Activated T-cell treated with anti-CD3 and anti-CD28 coated beads, Interleukin-2, amount 50 U/mL, for 24 hours (primary cell): ENCODE measurements at places on chromosomes 6 and 20.

DNA sequence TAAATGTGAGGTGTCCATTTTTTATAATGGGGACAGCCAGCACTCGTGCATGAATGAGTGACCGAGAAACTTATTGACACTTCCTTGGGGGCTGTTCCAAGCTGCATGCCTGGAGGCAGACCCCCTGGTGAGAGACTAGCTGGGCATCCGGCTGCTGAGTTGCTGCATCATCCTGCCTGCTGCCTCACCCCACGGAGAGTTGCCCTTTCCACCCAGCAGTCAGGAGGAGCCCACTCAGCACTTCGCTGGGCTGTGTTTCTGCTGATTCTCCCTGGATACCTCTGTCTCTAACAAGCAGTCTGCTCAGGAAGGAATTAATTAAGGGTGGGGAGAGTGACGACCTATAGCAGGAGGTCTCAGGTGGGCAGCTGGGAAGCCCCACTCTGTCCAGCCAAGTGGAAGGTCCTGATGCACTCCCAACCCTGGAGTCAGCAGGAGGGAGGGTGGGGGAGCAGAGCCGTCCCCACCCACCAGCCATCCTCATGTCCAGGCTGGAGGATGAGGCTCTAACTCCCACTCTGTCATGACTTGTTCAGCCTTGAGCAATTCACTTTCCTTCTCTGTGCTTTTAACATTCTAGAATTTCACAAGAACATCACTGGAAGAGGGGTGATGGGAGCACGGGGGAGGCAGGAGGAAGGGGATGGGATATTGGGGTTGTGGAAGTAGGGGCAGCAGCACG lies 177.3 kb downstream of the LRFN2 start:
- H3K4me3 ChIP-seq, result no peak overlapping the region
- H3K27ac ChIP-seq, result no peak overlapping the region
- H3K36me3 ChIP-seq, result no peaks in the 10 kb centered on the region
- H3K4me1 ChIP-seq, result peaks cover 1% of the 10 kb centered on the region

DNA sequence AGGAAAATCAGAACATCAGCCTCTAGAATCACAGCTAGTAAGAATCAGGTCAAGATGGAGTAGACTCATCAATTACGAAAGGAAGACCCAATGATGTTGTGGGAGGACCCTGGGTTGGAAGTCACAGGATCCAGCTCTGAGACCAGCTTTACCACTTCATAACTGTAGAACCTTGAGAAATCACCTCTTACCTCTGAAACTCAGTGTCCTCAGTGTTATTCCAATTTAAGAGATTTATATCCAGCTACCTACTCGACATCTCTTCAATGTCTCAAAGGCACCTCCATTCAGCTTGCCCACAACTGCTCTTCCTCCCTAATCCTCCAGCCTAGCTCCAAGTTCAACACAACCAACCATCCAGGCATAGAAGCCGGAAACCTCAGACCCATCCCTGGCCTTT lies 16.3 kb downstream of the MRPL14 start:
- no peak overlapping the region for H3K4me3 ChIP-seq
- peak overlapping the region; percentile 56 for H3K27ac ChIP-seq
- H3K36me3 ChIP-seq, result peaks cover 91% of the 10 kb centered on the region
- H3K27me3 ChIP-seq, result no peaks in the 10 kb centered on the region

DNA sequence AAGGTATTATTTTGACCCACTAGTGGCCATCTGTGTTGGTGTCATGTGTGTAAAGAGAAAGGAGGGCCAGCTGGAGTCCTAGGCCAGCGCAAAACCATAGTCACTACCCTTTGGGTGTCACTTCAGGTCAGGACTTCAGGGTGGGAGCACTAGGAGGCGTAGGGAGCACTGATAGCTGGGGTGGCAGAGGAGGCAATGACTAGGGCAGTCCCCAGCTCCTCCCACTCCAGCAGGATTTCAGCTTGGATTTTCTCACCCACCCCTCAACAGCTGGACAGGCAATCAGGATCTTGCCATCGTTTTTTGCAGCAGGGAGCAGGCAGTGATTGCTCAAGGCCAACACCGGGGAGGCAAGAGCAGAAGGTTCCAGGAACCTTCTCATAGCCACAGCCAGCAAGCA lies 4.2 kb upstream of the HLA-DOA start:
- H3K4me3 ChIP-seq, result no peak overlapping the region
- H3K27ac ChIP-seq, result no peak overlapping the region
- H3K36me3 ChIP-seq, result no peaks in the 10 kb centered on the region
- peaks cover 10% of the 10 kb centered on the region for H3K4me1 ChIP-seq
- peaks cover 6% of the 10 kb centered on the region for H3K27me3 ChIP-seq

- H3K27me3 ChIP-seq, result no peaks in the 10 kb centered on the region
- H3K27ac ChIP-seq, result no peak overlapping the region
- no peaks in the 10 kb centered on the region for H3K4me1 ChIP-seq
- no peak for DNase-seq
- H3K36me3 ChIP-seq, result no peaks in the 10 kb centered on the region
Observed at GRCh38 chr6:48150701-48151100, 39.7 kb upstream of the PTCHD4 start.

- no peaks in the 10 kb centered on the region for H3K4me1 ChIP-seq
- no peak for DNase-seq
- H3K36me3 ChIP-seq, result no peaks in the 10 kb centered on the region
Observed at GRCh38 chr20:12252793-12253192, 335.1 kb downstream of the BTBD3 start.

DNA sequence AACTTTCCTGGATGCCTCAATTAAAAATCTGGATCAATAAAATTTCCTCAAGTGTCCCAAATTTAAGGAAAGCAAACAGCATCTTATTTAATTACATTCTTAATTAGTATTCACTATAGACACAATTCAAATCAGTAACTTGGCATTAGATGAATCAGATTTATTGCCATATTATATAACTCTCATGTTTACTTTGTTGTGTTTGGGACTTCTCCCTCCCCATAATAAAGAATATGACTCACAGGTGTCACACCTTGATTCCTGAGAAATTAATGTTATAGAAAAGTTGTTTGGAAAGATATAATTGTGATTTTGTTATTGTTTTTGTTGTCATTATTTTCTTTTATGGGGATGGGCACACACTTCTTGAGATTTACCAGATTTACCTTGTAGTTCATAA lies 18.4 kb downstream of the EYA4 start:
- H3K4me1 ChIP-seq, result no peaks in the 10 kb centered on the region
- no peaks in the 10 kb centered on the region for H3K27me3 ChIP-seq
- no peak overlapping the region for H3K27ac ChIP-seq
- no peak overlapping the region for H3K4me3 ChIP-seq
- H3K36me3 ChIP-seq, result no peaks in the 10 kb centered on the region
- DNase-seq, result no peak

GRCh38 chr20:54474046-54474445 lies 1.3 kb upstream of the DOK5 start:
- H3K36me3 ChIP-seq, result no peaks in the 10 kb centered on the region
- no peak overlapping the region for H3K4me3 ChIP-seq
- no peak for DNase-seq
- H3K27ac ChIP-seq, result no peak overlapping the region

DNA sequence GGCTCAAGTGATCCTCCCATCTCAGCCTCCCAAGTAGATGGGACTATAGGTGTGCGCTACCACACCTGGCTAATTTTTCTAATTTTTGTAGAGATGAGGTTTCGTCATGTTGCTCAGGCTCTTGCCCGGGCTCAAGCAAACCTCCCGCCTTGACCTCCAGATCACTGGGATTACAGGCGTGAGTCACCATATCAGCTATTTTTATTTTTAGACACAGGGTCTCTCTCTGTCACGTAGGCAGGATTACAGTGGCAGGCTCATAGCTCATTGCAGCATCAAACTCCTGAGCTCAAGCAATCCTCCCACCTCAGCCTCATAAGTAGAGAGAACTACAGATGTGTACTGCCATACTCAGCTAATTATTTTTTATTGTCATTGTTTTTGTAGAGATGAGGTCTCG lies 41.7 kb downstream of the SLC23A2 start:
- no peak for DNase-seq
- H3K27ac ChIP-seq, result no peak overlapping the region
- peaks cover 7% of the 10 kb centered on the region for H3K36me3 ChIP-seq
- peaks cover 23% of the 10 kb centered on the region for H3K4me1 ChIP-seq

- no peak for DNase-seq
- no peaks in the 10 kb centered on the region for H3K27me3 ChIP-seq
- H3K27ac ChIP-seq, result no peak overlapping the region
- H3K36me3 ChIP-seq, result no peaks in the 10 kb centered on the region
Observed at GRCh38 chr6:9704989-9705388, 709.9 kb downstream of the TFAP2A start.

GRCh38 chr6:165889636-165890403 lies 226.8 kb upstream of the PDE10A start:
- no peak overlapping the region for H3K4me3 ChIP-seq
- H3K36me3 ChIP-seq, result no peaks in the 10 kb centered on the region
- no peak for DNase-seq
- H3K27ac ChIP-seq, result no peak overlapping the region

GRCh38 chr6:15341311-15342001 lies 95.6 kb downstream of the JARID2 start:
- H3K27me3 ChIP-seq, result no peaks in the 10 kb centered on the region
- peak overlapping the region; percentile 16 for H3K4me3 ChIP-seq
- no peak for DNase-seq
- H3K27ac ChIP-seq, result peak overlapping the region; percentile 80
- H3K36me3 ChIP-seq, result peaks cover 9% of the 10 kb centered on the region
- H3K4me1 ChIP-seq, result peaks cover 84% of the 10 kb centered on the region

DNA sequence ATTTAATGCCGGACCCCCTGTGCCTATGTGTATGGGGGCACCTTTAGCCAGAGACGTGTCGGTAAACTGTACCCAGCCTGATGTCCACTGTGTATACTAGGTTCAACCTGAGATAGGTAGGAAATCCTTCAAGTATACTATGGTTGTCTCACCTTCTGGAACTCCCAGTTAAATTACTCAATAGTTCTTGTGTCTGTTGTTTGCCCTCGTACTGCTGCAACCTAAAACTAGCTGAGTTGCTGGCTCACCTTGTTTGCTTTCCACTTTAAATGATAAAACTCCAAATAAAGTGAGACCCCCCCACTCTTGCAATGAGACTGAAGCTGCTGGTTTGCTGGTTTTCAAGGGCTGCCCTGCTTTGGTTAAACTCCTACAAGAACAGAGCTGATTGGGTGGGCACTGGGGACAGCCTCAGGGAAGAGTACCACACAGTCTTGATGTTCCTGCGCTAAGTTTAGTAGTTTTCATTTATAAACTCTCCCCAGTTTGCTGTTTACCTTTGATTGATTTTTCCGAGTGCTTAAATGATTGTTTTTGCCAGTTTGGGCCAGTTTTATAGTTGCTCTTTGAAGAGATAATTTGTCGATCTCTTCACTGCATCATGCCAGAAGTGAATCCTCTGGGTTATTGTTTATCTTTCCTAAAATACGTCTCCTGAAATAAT lies 1281.8 kb upstream of the MAP3K7 start:
- H3K4me1 ChIP-seq, result no peaks in the 10 kb centered on the region
- H3K27ac ChIP-seq, result no peak overlapping the region
- no peaks in the 10 kb centered on the region for H3K27me3 ChIP-seq
- no peaks in the 10 kb centered on the region for H3K36me3 ChIP-seq
- no peak overlapping the region for H3K4me3 ChIP-seq

GRCh38 chr6:66421570-66421969 lies 714.5 kb upstream of the EYS start:
- no peak overlapping the region for H3K4me3 ChIP-seq
- H3K4me1 ChIP-seq, result no peaks in the 10 kb centered on the region
- no peak overlapping the region for H3K27ac ChIP-seq
- no peaks in the 10 kb centered on the region for H3K36me3 ChIP-seq

DNA sequence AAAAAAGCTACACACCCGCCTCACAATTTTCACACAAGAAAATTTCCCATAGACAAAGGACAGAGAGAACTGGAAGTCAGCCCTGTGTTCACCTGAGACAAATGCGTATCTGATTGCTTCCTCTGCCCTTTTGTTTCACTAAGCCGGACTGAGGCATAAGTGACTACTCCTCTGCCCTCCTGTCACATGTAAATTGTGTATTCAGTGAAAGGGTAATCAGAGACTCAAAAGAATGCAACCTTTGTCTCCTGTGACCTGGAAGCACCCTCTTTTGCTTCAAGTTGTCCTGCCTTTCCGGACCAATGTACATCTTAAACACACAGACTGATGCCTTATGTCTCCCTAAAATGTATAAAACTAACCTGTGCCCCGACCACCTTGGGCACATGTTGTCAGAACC lies 483.8 kb upstream of the EYS start:
- H3K36me3 ChIP-seq, result no peaks in the 10 kb centered on the region

DNA sequence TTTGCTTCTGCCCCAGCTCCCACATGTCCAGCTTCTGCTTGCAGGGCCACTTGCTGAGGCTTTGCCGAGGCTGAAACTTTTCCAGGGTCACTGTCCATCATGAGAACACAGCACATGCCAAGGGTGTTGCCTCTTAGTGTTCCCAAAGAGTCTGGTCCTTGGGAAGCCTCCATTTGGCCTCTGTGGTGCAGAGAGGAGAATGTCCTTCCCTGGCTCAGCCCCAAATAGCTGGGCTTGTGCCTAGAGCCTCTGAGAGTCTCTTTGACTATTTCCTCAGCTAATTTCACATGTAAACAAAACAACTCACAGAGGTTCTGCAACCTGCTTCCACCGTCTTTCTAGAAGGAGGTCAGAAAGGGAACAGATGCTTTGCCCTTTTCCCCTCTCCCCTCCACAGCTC lies 40.4 kb upstream of the RAB23 start:
- H3K27ac ChIP-seq, result no peak overlapping the region
- peaks cover 22% of the 10 kb centered on the region for H3K4me1 ChIP-seq
- no peak for DNase-seq

GRCh38 chr20:6765469-6766058 lies 1.9 kb upstream of the BMP2 start:
- DNase-seq, result no peak
- H3K4me1 ChIP-seq, result no peaks in the 10 kb centered on the region
- H3K4me3 ChIP-seq, result no peak overlapping the region
- H3K36me3 ChIP-seq, result no peaks in the 10 kb centered on the region
- H3K27me3 ChIP-seq, result peaks cover 52% of the 10 kb centered on the region

DNA sequence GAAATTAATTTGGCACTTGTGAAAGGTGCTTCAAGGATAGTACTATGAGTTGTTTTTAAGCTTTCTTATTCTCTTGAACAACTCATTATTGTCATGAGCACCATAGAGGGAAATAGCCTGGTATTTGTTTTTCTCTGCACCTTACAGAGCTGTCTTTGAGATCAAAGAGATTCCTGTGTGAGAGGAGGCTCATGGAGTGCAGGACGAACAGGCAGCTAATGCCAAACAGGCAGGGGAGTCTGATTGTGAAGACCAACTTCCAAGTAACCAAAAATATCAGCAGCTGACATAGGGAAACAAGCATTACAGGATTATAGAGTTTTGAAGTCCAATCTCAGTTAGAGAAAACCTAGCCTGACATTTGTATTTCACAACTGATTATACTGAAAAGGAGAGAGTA lies 110.6 kb upstream of the TENT5A start:
- H3K36me3 ChIP-seq, result no peaks in the 10 kb centered on the region
- H3K4me3 ChIP-seq, result no peak overlapping the region
- no peaks in the 10 kb centered on the region for H3K4me1 ChIP-seq
- H3K27ac ChIP-seq, result no peak overlapping the region
- H3K27me3 ChIP-seq, result no peaks in the 10 kb centered on the region
- no peak for DNase-seq

- no peak for DNase-seq
- H3K4me3 ChIP-seq, result no peak overlapping the region
- no peak overlapping the region for H3K27ac ChIP-seq
- no peaks in the 10 kb centered on the region for H3K36me3 ChIP-seq
Observed at GRCh38 chr6:6891125-6891721, 216.5 kb upstream of the RREB1 start.
